ENCODE measurements at places on chromosomes 4 and X.

- DNase-seq, result no peak
Measured at GRCh38 chr4:78704981-78705683, 71.0 kb upstream of the BMP2K start.

DNA sequence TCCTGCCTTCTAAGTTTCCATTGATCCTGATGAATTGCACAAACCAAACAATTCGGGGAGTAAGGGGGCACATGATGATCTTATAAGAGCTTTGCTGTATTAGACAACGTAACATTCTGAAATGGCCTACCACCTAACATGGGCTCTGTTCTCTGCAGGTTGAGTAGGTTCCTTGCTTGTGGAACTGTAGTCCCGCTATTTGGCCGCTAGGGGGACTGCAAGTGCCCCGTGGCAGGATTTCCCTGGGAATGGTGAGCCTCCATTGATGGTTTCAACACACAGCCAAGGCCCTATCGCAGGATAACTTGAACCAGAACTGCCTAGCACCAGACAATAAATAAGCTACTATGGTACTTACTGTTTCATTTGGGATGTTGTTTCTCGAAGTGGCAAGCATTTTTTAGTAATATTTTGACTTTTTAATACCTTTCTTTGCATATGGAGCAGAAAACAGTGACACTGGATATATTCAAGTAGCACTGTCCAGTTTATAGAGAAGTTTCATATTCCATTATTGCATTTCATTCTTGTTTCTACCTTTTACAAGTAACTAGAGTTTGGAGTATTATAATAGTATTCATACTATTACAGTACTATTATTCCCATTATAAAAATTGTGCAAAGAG lies 11.9 kb downstream of the AR start:
- DNase-seq, result peak; percentile 4

GRCh38 chr4:38983291-38983690 lies 48.9 kb downstream of the TMEM156 start:
- no peak for DNase-seq

- DNase-seq, result no peak
Measured at GRCh38 chr4:88216395-88216794, 58.0 kb upstream of the ABCG2 start.

- no peak for DNase-seq
Measured at GRCh38 chr4:142352712-142353111, 493.4 kb downstream of the INPP4B start.

DNA sequence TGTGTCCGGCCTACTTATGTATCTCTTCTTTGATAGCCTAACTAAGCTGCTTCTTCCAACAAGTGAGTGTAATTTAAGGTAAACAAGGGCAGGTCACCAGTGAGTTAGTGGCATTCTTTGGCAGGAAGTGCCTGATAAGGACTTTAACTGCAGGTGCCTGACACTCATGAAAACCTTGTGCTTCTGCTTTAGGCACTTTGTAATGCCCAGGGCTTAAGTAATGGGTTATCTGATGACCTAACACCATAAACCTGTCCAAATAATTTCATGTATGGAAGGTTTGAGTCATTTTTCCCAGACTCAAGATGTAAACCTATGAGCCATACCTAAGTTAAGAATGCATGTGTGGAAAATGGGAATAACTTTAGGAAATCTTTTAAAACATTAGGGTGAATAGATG lies 43.0 kb downstream of the BCOR start:
- DNase-seq, result no peak

DNA sequence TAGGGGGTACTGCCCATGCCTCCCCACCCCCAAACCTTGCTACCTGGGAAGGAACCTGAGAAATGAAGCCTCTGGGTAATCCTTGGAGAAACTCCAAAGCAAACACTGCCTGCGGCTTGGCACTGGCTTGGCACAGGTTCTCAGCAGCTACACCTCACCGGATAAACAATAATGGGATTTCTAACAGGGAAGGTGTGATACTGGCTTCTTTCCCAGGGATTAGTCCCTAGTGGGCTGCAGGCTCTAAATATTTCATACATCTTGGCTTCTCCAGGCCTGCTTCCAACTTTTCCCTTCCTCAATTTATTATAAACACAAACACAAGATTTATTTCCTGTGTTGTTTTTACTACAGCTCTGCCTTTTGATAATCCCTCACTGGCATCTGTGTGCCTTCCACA lies 12.5 kb downstream of the SEC24D start:
- no peak for DNase-seq

GRCh38 chr4:184784628-184785257 lies 41.0 kb downstream of the ACSL1 start:
- no peak for DNase-seq

GRCh38 chrX:110153896-110154295 lies 151.0 kb downstream of the TMEM164 start:
- DNase-seq, result no peak

GRCh38 chrX:155968326-155968661 lies 29.2 kb upstream of the IL9R start:
- no peak for DNase-seq

- no peak for DNase-seq
Measured at GRCh38 chr4:96228463-96228862, 388.6 kb downstream of the PDHA2 start.

- DNase-seq, result no peak
Measured at GRCh38 chr4:73725985-73726384, 14.4 kb upstream of the CXCL8 start.

DNA sequence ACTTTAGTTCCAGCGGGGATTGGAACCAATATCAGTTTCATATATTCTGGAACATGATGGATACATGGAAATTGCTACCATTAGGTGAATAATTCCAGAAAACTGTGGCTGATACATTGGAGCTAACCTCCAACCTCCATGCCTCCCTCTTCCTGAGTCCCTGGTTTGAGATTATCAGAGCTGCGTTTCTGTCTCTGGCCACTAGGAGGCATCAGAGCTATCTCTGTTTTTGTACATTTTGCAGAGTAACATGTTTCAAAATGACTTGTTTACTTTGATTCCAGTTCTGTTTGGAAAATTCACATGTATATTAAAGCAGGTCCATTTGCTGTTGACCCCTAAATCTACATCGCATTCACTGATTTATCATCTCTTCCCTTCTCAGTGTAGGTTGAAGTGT lies 2.4 kb upstream of the RAB40AL start:
- peak; percentile 13 for DNase-seq

GRCh38 chr4:159048166-159048886 lies 54.6 kb upstream of the RAPGEF2 start:
- no peak for DNase-seq

DNA sequence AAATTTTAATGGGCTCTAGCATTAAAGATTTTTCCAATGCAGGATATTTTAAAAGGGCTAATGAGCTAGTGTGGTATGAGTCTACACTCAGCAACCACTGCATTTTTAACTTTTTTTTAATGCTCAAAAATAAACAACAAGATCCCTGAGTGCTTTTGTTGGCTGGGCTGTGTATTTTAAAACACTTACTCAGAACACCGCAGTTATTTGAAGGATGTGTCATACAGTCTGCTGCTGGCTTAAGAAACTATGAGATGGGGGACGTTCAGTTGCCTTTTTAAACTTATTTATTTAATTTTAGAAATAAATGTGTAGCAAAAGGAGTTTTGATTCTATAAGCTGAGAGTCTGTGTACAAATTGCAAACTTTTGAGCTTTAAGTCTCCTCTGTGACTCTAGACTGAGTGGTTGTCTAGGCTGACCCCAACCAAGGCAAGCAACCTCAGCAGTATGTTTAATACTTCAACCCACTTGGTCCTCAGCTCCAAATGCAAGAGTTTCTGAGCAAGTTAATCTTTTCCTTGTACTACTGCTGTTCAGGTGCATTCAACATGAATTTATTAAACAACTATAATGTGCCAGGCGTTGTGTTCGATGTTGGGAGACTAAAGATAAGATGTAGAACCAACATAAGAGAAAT lies 278.6 kb upstream of the DIPK2B start:
- no peak for DNase-seq

DNA sequence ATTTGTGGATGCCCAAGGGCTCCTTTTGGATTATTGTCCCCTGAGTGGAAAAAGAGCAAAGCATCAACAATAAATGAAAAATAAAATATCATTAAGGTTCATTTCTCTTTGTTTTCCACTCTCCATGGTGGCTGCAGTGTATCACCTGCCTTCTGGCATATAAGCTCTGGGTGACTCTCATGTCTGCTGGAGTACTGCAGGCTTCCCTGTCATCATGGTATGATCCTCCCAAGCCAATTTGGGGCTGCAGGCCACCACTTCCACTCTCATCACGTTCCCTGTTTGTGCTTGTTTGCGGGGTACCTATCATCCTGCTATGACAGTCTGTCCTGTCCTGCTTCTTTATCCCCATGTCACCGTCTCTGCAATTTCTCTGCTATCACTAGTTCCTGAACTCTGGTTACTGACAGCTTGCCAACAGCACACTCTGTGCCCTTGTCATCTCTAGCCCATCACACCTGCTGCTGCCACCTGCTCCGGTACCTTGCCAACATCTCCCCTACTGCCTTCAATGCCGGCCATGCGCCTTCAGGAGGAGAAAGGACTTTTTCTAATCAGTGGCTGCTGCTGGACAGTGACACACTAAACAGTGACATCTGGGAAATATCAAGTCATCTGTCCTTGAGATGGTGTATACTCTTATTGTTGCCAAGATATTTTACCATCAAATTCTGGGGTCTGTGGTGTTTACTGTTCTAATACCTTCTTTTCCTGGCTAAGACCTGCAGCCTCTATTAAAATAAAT lies 23.0 kb upstream of the FGF5 start:
- DNase-seq, result no peak

DNA sequence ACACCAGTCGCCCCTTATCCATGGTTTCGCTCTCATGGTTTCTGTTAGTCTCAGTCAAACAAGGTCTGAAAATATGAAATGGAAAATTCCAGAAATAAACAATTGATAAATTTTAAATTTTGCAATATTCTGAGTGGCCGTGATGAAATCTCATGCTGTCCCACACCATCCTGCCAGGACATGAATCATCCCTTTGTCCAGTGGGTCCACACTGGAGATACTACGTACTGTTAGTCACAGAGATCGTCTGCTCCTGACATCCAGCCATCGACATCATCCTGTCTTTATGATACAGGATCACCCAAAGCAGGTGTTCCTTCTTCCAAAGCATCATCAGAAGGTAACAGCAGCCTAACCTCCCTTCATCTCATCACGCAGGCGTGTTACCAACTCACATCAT lies 76.5 kb upstream of the MSX1 start:
- DNase-seq, result no peak

GRCh38 chr4:150078041-150078578 lies at the start of gene DCLK2:
DCLK2 (plus strand) TSS chr4:150078445; CDS start chr4:150079028, 583 bp downstream.
- no peak for DNase-seq

GRCh38 chr4:147815741-147816140 lies 83.9 kb downstream of the ARHGAP10 start:
- no peak for DNase-seq

GRCh38 chr4:3284734-3285557 lies 7.9 kb upstream of the RGS12 start:
- no peak for DNase-seq

- no peak for DNase-seq
Measured at GRCh38 chr4:48668254-48669017, 111.6 kb downstream of the FRYL start.

DNA sequence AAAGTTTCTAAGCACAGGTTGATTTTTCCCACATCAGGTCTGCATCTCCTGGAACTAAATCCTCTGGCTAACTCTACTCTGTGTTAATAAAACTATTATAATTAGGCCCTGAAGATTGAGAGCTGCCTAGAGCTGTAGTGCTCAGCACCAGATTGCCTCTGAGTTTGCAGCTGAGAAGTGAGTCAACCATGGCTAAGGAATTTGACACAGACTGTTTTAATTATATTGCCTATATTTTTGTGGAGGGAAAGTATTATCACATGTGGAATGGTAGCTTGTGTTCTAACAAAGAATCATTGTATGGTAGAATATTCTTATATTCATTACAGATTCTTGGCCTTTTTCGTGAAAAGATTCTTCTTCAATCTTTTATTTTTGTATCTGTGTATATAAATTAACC lies 1907.6 kb upstream of the TENM3 start:
- DNase-seq, result no peak

DNA sequence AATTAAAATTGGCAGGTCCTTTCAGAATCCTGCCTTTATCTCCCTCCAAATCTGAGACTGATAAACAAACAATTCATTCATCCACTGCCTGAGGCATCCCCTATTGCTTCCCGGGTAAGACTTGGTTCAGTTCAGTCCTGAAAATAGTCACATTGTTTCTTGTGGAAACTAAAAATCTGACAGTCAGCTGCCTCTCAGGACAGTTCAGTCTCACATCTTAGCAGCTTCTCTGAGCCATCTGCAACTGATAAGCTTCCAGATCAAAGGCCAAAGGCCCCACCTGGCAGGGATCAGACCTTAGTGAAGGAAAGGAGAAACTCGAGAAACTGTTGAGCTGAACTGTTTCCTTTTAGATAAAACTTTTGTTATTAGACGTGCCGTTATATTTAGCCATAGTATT lies 264.5 kb downstream of the IL15 start:
- DNase-seq, result no peak

DNA sequence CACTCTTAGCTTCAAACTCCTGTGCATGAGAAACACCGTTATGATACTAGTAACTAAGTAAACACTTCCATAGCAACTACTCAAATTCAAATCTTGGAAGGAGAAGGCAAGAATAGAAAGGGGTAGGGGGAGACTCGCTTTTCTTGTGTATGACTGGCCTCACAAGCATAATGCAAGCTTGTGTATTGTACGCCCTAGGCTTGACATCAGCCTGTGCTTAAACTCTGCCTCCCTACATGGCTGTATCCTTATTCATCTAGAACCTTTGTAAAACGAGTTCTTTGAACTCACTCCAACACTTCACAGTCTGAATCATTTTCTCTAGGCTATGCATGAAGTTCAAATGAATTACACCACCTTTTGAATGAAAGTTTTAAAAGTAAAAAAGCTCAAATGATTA lies 1071.2 kb upstream of the ADGRL3 start:
- DNase-seq, result no peak

DNA sequence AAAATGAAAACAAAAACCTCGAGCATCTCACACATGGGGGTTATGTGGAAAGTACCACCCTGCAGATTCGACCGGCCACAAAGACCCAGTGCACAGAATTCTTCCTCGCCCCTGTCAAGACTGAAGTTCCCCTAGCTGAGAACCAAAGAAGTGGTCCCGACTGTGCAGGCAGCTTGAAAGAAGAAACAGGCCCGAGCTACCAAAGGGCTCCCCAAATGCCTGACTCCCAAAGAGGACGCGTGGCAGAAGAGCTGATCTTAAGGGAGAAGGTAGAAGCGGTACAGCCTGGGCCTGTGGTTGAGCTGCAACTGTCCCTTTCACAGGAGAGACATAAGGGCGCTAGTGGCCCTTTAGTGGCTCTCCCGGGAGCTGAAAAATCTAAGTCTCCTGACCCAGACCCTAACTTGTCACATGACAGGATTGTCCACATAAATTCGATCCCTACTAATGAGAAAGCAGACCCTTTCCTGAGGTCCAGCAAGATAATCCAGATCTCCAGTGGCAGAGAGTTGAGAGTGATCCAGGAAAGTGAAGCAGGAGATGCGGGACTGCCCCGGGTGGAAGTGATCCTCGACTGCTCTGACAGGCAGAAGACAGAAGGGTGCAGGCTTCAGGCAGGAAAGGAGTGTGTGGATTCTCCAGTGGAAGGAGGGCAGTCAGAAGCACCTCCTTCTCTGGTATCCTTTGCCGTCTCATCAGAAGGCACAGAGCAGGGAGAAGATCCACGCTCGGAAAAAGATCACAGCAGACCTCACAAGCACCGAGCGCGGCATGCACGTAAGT lies 108.8 kb upstream of the MYOZ2 start:
- DNase-seq, result no peak

All from CD4-positive, alpha-beta T cell treated with Interleukin-6 at 100 ng/mL for 8 hours (primary cell).